ENCODE measurements at places on chromosomes 5 and 9.
A peak's percentile ranks its signal among the peaks of the same experiment; 100 is the strongest.

DNA sequence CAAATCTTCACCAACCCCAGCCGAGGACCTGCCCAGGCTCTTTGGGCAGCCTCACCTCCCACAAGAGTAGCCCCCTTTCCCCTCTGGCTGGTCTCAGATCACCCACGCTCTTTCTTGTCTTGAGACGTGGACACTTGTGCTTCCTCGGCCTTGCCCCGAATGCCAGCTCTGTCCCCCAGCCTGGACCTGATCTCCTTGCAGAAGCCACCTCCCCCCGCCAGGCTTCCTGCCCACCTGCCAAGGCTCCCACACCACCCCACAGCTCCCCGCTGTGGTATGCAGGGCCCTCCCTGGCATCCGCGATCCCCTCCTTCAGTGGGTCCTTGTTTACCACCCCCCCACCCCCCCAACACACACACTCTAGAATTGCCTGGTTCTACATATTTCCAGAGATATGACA lies 133.7 kb downstream of the ROR2 start:
- DNase-seq = no peak

- DNase-seq = no peak
These were observed 89.8 kb upstream of the ELL2 start for GRCh38 chr5:96051401-96051830.

- DNase-seq = no peak
These were observed 47.8 kb upstream of the JADE2 start for GRCh38 chr5:134477462-134478245.

- DNase-seq = no peak
These were observed 28.3 kb downstream of the LRRC70 start for GRCh38 chr5:62606878-62607277.

GRCh38 chr9:121324316-121324715 lies 45.7 kb downstream of the STOM start:
- no peak for DNase-seq

DNA sequence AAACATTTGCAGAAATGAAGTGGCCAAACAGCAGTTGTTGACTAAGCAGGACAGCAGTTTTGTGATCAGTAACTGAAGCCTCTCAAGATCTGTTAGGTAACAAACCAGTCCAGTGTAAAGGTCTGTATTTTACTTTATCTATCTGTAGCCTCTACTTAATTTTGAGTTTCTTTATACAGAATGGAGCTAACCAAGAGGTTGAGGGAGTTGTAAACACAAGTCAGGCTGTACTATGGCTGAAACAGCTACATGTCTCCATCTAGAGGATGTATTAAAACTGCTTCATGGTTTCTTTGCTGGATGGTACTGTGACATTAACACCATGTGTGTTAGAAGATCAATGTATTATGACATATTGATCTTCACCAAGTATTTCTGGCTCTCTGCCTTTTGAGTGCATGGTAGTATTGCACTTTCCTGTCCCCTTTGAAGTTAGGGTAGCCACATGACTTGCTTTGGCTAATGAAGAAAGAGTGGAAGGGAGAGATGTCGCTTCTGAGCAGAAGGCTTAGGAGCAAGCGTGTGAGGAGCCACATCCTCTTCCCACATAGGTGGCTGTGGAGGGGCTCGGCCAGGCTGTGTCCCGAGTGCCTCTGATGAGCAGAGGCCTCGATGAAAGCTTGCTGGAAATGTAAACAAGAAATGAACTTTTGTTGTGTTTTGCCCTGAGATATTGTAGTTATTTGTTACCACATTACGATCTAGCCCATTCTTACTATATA lies 105.6 kb upstream of the PCA3 start:
- no peak for DNase-seq

DNA sequence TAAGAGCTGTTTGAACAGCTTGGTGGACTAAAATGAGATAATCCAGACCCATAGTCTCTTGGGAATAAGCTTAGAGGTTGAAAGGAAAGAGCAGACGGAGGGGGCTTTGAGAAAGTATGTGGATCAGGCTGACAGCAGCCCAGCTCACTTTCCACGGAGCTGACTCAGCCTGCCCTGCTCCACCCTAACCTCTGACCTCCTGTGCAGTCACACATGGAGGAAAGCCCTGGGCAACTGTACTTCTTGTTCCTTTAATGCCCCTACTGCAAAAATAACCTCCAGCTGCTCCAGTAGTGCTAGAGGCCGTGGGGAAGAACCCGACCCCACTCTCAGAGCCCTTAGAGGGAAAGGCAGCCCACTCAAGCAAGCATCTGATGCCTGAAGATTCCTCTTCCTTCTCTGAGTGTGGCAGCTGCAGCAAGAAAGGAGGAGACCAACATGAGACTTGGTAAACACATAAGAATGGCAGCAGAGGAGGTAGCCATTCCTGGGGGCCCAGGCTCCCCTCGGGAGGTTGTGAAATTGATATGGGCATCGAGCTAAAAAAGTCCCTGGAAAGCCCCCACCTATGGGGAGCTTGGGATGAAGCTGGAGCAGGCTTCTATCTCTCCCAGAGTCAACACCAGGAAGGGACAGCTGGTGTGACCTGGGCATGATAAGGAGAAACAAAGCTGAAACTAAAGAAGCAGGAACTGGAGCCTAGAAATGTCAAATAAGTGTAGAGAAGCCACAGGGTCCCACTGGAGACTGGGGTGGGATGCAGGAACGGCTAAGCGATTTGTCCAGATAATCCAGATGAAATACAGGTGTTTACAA lies 204.3 kb downstream of the PIK3R1 start:
- DNase-seq = no peak

DNA sequence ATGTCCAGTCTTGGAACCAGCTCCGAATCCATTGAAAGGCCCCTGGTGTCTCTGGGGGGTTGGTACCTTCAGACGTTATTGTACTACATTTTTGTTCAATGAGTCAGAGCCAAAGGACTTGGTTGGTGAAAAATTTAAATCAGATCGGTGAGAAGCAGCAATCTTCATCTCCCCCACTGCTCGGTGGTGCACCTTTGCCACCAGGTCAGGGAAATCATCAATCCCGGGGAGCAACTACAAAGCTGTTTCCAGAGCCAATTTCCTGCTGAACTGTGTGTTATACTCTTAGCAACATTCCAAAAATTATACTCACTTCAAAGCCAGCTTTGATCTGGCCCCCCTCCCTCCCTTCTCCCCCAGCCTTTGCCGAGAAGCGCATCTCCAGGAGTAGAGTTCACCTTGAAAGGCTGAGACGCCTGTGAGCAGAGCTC lies 375.2 kb upstream of the WWC1 start:
- no peak for DNase-seq

DNA sequence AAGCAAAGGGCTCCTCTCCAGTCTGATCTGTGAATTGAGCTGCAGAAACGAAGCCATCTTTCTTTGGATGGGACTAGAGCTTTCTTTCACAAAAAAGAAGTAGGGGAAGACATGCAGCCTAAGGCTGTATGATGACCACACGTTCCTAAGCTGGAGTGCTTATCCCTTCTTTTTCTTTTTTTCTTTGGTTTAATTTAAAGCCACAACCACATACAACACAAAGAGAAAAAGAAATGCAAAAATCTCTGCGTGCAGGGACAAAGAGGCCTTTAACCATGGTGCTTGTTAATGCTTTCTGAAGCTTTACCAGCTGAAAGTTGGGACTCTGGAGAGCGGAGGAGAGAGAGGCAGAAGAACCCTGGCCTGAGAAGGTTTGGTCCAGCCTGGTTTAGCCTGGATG lies 82.1 kb downstream of the PIK3R1 start:
- DNase-seq = no peak

- no peak for DNase-seq
These were observed 24.6 kb downstream of the PIK3R1 start for GRCh38 chr5:68240202-68240601.

- DNase-seq = no peak
These were observed 298.8 kb downstream of the NSG2 start for GRCh38 chr5:174344335-174344734.

DNA sequence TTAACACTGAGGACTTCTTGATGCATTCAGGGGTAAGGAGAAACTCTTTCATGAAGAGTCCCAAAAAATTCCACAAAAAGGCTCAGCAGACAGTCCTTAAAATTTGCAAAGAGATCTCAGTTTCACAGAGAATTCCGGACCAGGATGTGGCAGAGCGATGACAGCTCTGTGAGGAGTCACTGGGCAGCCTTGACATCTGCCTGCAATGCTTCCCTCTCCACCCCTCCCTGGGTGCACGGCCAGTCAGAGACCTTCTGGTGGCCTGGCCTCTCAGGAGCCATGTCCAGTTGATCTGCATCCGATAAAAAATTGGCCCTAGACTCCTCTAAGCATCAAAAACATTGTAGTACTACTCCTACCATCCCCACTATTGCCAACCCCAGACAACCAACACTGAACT lies 76.8 kb downstream of the MACROH2A1 start:
- no peak for DNase-seq

GRCh38 chr5:94784536-94785505 lies 166.4 kb downstream of the SLF1 start:
- no peak for DNase-seq

DNA sequence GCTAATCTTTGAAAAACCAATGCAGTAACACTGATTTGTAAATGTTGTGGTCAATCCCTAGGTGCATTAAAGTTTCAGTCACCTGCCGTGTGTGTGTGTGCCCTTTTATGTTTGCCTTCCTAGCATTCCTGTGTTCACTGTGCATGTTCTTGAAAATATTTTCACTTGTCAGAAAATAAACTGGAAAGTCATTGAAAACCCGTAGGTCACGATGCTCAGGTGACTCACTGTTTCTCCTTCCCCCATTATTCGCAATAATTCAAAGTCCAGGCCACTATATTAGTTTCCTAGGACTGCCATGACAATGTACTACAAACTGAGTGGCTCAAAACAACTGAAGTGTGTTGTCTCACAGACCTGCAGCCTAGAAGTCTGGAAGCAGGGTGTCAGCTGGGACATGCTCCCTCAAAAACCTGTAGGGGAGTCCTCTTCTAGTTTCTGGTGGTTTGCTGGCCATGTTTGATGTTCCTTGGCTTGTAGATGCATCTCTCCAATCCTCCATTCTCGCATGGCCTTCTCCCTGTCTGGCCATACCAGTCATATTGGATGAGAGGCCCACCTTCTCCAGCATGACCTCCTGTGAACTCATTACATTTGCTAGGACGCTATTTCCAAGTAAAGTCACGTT lies 29.3 kb downstream of the MARVELD2 start:
- DNase-seq = no peak

DNA sequence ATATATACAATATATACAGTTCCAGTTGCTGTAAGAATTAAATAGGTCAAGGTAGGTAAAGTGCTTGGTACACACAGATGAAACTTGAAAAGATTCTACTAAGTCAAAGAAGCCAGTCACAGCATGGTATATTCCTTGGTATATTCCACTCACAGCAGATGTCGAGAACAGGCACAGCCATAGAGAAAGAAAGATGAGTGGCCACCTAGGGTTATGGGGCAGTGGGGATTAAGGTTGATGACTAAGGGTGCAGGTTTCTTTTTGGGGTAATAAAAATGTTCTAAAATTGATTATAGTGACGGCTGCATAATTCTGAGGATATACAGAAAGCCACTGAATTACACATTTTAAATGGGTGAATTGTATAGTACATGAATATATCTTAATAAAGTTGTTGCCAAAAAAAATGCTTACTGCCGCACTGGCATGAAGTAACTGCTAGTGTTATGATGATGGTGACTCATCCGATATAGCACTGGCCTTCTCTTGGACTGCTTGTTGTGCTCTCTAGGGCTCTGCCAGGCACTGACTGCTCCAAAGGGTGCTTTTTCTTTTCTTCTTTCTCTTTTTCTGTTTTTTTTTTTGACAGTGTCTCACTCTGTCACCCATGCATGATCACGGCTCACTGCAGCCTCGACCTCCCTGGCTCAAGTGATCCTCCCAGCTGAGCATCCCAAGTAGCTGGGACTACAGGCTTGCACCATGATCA lies 23.5 kb downstream of the TBC1D2 start:
- no peak for DNase-seq

GRCh38 chr5:39941416-39941815 lies 516.6 kb upstream of the DAB2 start:
- DNase-seq = no peak

DNA sequence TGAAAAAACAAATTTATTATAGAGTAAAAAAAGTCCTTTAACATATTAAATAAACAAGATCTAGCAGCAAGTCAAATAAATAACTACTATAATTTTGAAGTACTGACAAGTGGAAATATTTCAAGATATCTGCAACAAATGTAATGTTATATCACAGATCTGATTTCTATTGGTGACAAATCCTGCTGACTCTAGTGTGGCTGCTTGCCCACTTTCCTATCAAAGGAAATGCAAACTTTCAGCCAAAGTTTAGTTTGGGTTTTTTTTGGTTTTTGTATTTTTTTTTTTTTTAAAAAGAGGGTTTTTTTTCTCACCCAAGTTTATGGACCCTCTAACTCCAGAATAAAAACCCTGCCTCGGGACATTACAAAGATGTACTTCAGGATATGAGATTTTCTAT lies 12.9 kb downstream of the ADRA1B start:
- no peak for DNase-seq

GRCh38 chr5:111672099-111672498 lies 84.9 kb downstream of the NREP start:
- DNase-seq = no peak

DNA sequence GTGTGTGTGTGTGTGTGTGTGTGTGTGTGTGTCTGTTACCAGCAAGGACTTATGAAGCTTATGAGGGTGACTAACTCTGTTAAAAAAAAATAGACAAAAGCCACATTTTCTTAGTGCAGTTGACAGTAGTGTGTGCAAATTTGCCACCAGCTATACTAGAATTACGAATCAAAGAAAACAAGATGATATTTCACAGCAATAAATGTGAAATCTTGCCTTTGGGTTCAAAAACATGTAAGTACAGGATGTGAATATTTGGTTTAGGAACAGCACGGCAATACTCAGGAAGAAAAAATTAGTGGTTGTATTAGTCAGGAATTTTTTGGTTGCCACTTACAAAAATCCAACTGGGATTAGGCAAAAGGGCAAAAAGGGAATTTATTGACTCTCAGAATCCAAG lies 117.4 kb downstream of the NPR3 start:
- DNase-seq = no peak

DNA sequence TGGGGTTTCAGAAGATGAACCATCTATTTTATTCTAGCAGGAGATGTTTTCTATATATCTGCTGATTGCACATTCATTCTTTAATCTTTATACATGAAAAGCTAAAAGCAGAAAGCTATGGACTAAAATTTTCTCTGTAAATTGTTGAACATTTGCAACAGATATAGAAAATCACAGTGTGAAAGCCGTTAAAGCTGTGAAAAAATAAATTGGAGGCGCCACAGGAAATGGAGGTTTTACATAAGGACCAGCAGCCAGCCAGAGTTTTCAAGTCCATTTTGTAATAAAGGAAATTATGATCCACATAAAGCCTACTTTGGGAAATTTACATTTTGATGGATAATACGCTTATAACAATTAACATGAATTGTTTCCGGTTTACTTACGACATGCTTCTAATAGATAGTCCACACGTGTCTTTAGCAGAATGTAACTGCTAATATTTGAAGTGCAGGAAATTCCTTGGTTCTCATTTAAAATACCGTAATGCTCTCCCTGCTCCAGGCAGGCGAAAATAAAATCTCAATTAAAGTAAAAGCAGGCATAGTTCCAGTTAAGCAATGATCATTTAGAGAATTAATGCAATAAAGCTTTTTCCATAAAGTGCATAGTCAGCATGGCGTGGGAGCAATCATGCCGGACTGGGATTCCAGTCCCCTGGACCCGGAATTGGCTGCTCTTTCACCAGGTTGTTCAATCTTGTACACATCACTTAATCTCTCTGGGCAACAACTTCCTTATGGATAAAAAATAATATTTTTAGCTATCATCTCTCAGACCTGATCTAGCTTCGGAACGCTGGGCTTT lies 445.4 kb downstream of the ZNF608 start:
- DNase-seq = no peak

- DNase-seq = peak; percentile 43
These were observed 36.1 kb downstream of the MRPL36 start for GRCh38 chr5:1763548-1763911.

GRCh38 chr5:166363087-166363760 lies 1928.2 kb upstream of the WWC1 start:
- no peak for DNase-seq

Data from CD8-positive, alpha-beta T cell (primary cell).